ENCODE measurements at places on chromosomes 6 and 20. TPM values are rescaled to one million over a fixed set of nuclear protein-coding genes. Genes with fewer than 3 reads are reported as not detected.

DNA sequence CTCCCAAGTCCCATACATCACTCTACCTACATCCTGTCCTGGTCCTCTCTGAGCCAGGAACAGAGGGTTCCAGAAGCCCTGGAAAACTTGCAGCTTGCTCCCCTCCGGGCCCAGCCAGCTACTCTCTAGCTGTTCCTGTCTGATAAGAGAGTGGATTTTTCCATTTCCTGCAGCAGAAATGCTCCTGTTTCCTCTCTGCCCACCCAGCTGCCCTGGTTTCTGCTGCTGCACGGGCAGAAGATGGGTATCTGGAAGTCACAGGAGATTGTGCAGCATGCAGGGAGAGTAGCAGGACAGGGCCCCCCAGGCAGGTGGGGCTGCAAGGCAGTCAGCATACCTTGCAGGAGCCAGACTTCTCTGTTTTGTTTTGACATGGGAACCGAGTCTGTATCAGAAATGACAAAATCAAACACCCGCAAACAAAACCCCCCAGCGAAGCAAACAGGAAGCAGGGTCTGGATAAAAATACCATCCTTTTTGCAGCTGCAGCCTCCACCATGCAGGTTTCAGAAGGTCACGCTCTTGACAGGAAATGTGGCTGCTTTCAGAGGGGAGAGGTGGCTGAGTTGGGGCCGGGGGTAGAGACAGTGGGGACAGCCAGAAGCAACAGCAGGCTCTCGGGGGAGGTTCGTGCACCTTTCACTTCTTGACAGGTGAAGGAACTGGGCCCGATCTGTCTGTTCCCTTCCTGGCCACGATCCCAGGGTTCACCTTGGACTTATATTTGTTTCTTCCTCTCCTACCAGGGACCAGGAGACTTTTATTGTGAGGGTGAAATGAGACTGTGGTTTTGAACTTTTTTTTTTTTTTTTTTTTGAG lies 50.8 kb upstream of the FAM83D start:
- DNase-seq = peak; percentile 58

- DNase-seq = no peak
Observed at GRCh38 chr6:166862287-166862977, 93.9 kb downstream of the RNASET2 start.

DNA sequence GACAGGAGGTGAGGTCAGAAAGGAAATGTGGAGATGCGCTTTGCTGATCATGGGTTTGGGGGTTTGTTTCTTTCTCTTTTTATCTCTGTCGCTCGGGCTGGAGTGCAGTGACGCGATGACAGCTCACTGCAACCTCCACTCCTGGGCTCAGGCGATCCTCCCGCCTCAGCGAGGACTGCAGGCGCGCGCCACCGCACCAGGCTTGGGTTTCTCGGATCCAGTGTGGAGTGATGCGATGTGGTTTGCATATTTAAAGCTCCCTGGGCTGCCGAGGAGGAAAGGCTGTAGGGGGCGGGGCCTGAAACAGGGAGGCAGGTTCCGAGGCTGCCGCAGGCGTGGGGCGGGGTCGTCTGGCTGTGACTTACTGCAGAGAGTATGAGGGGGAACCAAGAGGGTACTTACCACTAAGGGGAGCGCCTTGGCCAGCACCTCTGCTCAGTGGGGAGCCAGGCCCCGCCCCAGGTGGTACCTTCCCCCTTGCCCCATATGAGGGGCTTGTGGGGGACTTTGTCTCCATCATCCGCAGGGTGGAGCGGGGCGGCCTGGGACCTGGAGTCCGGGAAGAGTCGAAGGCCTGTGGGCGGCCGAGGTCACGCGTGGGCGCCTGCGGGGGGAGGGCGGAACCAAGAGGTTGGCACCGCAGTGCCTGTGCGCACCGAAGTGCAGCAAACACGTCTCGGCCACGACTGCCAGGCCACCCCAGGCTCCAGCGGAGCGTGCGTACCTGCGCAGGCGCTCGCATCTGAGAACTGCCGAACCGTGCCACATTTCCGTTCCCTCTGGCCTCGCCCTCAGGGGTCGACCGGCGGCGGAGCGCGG lies 12.7 kb upstream of the BAK1 start:
- peak; percentile 44 for DNase-seq

GRCh38 chr6:7769702-7770101 lies 43.8 kb downstream of the BMP6 start:
- DNase-seq = no peak

- DNase-seq = no peak
Observed at GRCh38 chr6:19180348-19181072, 656.7 kb upstream of the ID4 start.

DNA sequence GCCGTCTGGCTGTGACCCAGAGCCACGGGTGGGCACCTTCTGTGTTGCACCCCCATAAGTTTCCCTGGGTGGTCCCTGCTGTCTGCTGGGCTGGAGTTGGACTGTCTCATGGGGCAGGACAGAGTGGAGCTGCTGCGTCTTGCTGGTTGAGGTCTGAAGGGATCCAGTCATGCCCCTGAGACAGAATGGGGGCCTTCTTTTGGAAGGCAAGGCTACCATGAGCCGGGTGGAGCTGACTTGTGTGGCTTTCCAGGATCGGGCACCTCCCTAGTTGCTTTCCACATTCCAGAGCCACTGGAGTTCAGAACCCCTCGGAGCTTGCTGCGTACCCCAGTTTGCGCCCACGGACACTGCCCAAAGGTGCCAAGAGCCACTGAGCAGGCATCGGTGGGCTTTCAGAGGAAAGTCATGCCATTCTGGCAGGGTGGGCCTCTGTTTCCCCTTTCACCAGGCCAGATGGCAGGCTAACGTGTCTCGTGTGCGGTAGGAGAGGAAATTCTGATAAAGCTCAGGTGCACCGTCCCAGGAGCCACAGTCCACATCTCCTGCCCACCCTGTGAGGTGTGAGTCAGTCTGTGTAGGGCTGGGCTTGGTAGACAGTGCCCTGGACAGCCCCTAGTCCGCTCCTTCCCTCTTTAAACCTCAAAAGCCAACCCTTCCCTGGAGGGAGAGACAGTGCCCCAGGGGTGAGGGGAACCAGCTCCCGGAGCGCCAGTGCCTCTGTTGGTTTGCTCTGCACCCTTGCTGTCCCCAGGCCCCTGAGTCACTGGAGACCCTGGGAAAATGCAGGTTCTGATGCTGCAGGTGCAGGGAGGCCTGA lies 125.3 kb downstream of the SYCP2 start:
- DNase-seq = no peak

Gene IER3
- total RNA-seq = 0.54 TPM

Gene ZNF343
- total RNA-seq = 13.5 TPM
